ENCODE measurements at places on chromosomes 7 and 10.

- no peak for DNase-seq
Observed at GRCh38 chr7:131618391-131618790, 62.0 kb upstream of the PODXL start.

- no peak for DNase-seq
Observed at GRCh38 chr7:44899443-44899842, 14.1 kb upstream of the PURB start.

- no peak for DNase-seq
Observed at GRCh38 chr10:133060022-133060421, 27.7 kb upstream of the ADGRA1 start.

DNA sequence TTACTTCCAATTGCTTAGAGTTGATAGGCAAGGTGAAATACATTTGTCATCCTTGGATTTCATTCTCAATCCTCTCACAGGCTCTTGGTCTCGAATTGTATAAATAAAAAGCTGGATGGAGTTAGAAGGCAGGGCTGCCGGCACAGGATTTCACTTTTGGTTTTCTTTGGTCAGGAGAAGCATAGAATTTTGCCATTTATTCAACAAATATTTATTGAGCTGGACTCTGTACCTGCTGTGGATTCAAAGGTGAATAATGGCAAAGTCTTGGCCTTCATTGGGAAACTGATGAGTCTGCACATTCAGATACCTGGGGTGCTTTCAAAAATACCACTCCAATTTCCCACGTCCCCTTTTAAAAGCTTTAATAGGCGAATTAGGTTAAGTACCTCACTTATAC lies 49.7 kb downstream of the PDK4 start:
- no peak for DNase-seq

DNA sequence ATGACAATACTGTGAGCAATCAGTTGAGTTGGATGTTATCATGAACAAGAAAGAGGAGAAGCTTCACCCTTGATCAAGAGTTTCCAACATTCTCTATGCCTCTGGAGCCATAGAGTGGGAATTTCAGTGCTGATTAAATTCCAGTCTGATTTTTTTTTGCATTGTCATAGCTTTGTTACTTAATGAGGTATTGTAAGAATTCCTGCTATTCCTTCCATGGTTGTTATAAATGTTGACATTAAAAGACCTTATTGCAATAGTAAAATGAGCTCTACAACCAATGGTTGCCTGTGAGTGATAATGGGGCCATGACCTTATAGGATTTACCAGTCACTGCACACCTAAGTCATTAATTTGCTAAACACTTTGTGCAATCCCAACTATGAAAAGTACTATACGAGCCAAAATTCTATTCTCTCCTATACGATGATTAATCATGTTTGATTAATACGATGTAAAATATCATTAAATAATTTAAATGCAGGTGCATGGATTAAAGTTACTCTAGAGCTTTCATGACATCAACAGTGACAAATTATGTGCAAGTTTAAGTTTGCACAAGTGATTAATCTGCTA lies 353.2 kb upstream of the KLF6 start:
- DNase-seq: no peak

GRCh38 chr7:110573862-110574528 lies 516.9 kb upstream of the LRRN3 start:
- DNase-seq: no peak
